Small intestine (tissue), 16 donors: ENCODE measurements at places on chromosomes 5 and 9. TPM values are rescaled to one million over a fixed set of nuclear protein-coding genes. Genes with fewer than 3 reads are reported as not detected.

IRF1 gene
- 80.5 TPM for polyA plus RNA-seq

- no peak for DNase-seq
These were observed 325.3 kb downstream of the TLE1 start for GRCh38 chr9:81363916-81364480.

DNA sequence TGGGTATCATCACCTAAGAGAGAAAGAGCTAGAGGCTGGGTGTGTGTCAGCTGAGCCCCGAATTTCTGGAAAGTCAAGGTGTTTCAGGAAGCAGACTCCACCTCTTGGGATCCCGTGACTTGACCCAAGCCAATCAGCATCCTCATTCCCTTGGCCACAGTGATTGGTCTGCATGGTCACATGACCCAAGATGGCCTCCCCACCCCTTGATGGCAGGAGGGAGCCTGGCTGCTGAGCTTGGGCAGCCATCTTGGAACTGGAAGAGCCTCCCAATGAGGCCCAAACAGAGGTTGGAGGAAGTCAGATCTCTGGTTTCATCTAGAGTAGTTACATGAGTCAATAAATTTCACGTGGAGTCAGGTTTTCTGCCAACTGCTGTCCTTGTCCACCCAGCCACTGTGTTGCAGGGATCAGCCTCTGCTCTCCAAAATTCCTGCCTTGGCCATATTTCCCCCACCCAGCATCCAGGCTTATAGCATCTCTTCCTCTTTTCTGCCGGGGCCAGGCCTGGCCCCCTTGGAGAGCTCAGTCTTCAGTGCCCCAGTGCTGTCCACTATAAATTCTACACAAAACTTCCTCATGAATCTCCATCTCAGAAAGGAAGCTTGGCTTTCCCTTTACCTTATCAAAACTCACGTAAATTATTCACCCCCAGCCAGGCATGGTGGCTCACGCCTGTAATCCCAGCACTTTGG lies 17.2 kb upstream of the SUSD3 start:
- DNase-seq: no peak

DNA sequence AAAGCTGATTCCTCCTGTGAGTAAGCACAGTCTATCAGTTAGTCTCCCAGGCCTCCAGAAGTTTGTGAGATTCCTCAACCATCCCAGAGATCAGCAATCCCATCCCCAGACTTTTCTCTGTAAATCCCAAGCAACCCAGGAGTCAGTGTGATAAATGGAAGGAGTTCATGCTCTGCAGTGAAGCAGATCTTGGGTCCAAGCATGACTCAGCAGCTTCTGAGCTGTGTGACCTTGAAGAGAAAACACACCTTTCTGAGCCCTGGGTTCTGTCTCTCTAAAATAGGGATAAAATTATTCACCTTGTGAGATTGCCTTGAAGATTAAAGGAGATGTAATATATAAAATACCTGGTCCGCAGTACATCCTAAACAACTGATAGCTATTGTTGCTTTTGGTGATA lies 318.7 kb downstream of the ASTN2 start:
- no peak for DNase-seq
